ENCODE measurements at places on chromosomes 16 and 17.
A peak's percentile ranks its signal among the peaks of the same experiment; 100 is the strongest.

- peak; percentile 55 for DNase-seq
Measured at GRCh38 chr17:63150994-63151464, 185.0 kb downstream of the TANC2 start.

DNA sequence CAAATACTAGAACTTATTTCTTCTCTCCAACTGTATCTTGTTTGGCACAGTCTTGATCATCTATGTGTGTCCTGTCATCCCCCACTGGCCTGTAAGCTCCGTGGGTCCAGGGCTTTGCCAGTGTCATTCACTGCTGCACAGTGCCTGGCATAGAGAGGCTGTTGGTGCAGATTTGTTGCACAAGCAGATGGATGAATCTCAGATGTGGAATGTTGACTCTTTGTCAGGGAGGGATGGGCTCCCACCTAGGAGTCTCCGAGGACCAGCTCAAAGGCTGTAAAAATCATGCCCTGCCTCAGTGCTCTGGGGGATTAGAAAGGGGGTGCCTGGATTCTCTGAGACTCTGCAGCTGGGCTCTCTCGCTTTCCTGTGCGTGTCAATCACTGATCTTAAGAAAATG lies 60.6 kb downstream of the RAB11FIP4 start:
- peak; percentile 17 for DNase-seq

GRCh38 chr17:58920773-58921172 lies 165.1 kb downstream of the PPM1E start:
- no peak for DNase-seq

DNA sequence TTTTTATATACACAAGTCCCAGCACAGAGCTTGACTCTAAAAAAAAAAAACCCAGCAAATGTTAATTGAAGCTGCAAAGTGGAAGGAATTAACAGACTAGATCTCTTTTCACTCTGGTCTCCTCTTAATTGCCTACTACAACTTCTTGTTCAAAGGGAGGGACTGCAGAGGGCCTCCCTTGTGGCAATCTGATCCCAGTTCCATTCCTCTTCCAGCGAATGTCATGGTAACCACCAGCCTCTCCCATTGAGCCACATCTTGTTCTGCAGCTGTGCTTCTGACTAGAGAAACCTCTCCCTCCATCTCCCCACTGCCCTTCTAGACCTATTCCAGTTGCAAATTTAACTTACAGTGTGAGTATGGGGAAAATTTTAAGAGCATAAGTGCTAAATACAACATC lies 5.9 kb downstream of the SUPT6H start:
- DNase-seq: no peak

DNA sequence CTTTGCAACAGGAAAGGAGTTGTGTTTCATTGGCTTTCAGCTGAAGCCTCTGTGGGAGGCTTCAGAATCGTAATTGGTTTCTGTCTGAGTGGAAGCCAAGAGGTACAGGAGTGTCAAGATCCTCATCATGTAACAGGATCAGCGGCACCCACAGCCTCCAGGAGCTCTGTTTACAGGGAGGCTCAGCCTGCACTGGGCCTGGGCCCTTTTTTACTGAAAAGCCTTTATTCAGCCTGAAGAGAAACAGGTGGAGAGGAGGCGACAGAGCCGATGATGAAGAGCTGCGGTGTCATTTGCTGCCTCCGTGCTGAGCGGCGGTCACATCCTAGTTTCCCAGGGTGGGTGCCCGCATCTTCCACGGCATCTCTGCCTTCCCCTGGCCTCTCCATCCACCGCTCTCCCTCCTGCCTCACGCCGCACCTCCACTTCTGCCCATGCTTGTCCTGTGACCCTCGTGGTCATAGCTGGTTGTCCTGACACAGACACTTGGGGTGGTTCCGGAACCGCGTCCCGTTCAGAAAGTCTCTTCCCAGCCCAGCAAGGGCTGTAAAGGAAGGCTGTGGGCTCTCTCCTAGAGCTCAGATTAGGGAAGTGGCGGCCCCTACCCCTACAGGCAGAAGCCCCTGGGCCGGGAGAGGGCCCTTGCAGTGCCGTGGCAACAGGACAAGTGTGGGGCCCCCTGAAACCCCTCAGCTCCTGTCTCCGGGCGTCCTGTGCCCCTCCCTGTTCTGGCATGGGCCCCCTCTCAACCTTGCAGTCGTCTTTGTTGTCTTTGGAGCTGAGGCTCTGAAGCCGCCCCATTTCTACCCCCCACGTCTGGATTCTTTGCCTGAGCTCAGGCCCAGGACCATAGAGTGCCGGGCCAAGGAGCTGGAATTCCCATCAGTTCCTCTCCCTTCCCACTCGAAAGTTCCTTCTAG lies 53.9 kb upstream of the CHMP6 start:
- no peak for DNase-seq

DNA sequence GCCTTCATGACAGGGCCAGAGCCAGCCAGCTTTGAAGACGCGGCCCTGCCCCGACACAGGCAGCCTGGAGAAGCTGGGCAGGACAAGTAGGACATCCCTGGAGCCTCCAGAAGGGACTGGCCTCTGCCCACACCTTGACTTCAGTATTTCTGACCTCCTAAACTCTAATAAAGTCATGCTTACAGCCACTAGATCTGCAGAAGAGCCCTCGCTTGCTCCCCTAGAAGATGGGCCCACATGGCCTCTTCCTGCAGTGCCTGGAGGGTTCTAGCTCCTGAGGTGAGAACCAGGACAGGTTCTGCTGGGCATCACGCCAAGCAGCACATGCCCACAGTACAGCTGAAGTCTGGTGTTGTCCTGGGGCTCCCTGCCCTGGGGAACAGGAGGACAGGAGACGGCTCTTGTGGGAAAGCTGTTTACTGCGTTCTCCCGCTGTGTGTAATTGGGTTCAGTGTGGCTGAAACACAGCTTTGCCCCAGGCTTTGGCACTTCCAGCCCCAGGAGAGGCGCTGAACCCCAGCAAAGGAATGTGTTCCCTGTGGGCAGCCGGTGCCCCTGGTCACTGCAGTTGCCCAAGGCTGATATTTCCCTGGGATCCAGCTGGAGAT lies 2.6 kb downstream of the APRT start:
- DNase-seq: no peak

DNA sequence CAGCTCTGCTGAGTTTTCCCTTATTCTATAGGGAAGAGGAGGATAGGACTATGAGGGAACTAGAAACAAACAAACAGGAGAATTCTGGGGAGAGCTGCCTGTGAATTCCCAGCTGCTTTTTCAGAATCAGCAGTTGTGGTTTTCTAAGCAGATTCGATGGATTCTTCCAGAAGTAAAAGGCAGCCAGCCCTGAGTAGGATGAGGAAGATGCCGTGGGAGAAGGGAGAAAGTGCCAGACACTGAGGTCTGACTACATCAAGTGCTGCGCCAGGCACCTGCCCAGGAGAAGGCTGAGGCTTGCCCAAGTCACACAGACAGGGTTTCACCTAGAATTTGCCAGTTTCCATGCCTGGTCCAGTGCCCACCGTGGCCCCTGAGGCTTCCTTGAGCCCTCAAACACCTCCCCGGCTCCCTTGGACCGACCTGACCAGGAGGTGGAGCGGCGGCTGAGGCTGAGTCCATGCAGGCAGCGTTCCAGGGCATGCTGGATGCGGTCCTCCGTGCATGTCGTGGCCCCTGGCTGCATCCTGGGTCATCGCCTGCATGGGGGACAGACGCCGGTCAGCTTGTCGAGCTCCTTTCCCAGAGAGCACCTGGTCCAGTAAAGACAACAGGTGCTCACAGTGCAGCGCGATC lies 43.6 kb upstream of the PIK3R6 start:
- no peak for DNase-seq
